Cardiac muscle cell (in vitro differentiated cells and primary cell): ENCODE measurements at places on chromosomes 6 and 20. TPM values are rescaled to one million over a fixed set of nuclear protein-coding genes. Genes with fewer than 3 reads are reported as not detected.
A peak's percentile ranks its signal among the peaks of the same experiment; 100 is the strongest.

GRCh38 chr6:69812746-69813427 lies 16.1 kb upstream of the LMBRD1 start:
- no peaks in the 10 kb centered on the region for H3K27me3 ChIP-seq
- no peak overlapping the region for H3K27ac ChIP-seq
- no peaks in the 10 kb centered on the region for H3K36me3 ChIP-seq
- DNase-seq: no peak

FAM50B gene
- 1.8 and 2.2 TPM in 2 replicates for total RNA-seq

GRCh38 chr20:62831854-62832211 lies 15.0 kb downstream of the COL9A3 start:
- H3K4me1 ChIP-seq: no peaks in the 10 kb centered on the region
- no peak for DNase-seq
- no peaks in the 10 kb centered on the region for H3K27me3 ChIP-seq
- H3K4me3 ChIP-seq: no peak overlapping the region
- H3K27ac ChIP-seq: no peak overlapping the region

GRCh38 chr6:120774275-120774674 lies 560.0 kb downstream of the TBC1D32 start:
- H3K27me3 ChIP-seq: no peaks in the 10 kb centered on the region
- no peaks in the 10 kb centered on the region for H3K36me3 ChIP-seq
- no peak for DNase-seq
- no peak overlapping the region for H3K27ac ChIP-seq

DNA sequence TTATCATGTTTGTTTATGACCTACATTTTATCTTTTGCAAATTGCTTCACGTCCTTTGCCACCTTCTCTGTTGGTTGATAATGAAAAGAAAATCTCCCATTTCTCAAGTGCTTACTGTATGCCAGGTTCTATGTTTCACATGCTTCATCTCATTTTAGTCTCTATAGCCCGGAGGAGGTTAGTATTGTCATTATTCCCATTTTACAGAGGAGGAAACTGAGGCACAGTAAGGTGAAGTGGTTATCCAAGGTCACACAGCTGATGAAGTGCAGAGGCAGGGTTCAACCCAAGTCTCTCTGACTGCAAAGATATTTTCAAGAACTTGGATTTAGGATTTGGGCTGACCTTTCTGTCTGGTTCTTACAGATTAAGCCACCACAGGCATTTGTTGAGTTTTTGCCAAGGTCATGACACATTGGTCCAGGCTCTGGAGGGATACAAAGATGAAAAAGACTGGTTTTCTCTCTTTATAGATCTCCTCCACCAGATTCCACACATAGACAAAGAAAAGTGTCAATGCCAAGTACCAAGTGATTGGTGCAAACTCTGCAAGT lies 20.6 kb downstream of the CNBD2 start:
- no peak overlapping the region for H3K4me3 ChIP-seq
- H3K4me1 ChIP-seq: no peaks in the 10 kb centered on the region
- no peaks in the 10 kb centered on the region for H3K36me3 ChIP-seq
- peak; percentile 44 for DNase-seq

GRCh38 chr6:25560865-25561264 lies 91.2 kb upstream of the SCGN start:
- H3K27me3 ChIP-seq: no peaks in the 10 kb centered on the region
- no peaks in the 10 kb centered on the region for H3K4me1 ChIP-seq
- H3K27ac ChIP-seq: no peak overlapping the region
- H3K36me3 ChIP-seq: no peaks in the 10 kb centered on the region
- H3K4me3 ChIP-seq: no peak overlapping the region

DNA sequence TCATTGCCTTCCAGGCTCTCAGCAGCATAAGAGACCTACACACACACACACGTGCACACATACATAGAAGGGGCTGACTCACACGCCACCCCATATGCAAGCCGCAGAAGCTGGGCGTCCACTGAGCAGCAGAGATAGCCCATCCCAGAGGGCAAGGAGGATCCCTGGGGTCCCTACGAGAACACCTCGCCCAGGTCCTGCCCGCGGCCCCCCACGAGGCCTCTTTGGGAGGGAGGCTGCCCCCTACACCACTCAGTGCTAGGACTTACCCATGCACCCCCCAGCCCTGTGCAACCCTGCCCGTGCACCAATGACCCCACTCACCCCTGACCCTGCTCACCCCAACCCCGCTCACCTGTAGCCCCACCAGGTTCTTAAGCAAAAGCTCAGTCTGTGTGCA lies 20.6 kb upstream of the NTSR1 start:
- H3K4me3 ChIP-seq: no peak overlapping the region
- no peak for DNase-seq
- H3K4me1 ChIP-seq: peaks cover 5% of the 10 kb centered on the region
- H3K36me3 ChIP-seq: no peaks in the 10 kb centered on the region
- no peaks in the 10 kb centered on the region for H3K27me3 ChIP-seq
